NCI-H2081 (cell line): ENCODE measurements at places on chromosomes 11 and 22.

DNA sequence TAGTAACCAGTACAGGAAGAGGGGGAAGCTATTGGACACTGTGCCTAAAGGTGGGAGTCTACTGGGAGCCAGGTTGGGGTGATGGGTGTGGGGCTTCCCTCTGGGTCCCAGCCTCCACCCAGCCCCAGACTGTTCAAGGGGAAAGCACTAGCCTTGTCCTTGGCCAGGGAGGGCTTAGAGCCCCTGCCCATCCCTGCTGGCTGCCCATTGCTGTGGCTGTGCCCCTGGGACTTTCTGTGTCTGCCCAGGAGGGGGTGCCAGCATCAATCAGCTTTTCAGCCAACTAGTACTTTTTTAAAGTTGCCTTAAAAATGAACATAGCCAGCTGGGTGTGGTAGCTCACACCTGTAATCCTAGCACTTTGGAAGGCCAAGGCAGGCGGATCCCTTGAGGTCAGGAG is 19.9 kb downstream of the INCENP start:
- DNase-seq, result no peak

DNA sequence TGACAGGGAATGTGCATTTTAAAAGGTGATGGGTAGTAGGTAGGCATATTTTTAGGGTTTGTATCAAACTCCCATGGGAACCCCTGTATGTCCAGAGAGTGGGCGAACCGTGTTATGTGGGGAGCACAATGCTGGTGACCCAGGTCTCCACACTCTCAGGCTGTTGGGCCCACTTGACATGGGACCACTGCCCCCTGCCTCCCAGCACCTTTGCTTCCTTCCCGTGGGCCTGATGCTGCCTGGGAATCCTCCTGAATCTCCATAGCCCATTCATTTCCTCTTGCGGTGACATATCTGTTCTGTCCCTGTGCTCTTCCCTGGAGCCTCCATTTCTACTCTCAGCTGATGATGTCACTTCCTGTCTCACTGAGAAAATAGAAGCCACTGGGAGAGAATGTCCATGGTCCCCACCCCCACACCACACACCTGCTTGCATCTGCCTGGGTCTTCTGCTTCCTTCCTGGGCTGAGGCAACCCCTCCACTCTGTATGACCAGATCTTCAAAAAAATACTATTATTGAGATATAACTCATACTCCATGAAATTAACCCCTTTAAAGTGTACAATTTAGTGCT is 55.8 kb upstream of the THY1 start:
- DNase-seq, result no peak

- no peak for DNase-seq
These were observed 115.8 kb downstream of the CSNK2A3 start for GRCh38 chr11:11237070-11237832.

- DNase-seq, result no peak
These were observed at the start of gene CHST1 for GRCh38 chr11:45665206-45665932. CHST1 (minus strand) TSS chr11:45665622; CDS start chr11:45650923, 14,699 bp downstream.

DNA sequence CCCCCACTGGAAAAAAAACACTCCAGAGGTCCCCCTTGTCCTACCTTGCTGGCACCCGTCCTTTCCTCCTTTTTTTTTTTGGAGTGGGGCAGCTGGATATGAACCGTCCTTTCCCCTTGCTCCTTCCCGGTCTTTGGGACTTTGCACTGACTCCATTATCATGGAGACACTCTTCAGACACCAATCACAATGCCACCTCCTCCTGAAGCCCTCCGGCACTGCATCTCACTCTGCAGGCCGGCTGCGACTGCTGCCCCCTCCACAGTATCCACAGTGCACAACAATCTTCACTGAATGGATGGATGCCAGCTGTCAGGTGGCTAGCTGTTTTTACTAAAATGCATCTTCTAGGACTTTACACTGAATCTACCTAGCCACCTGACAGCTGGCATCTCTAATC is 12.7 kb upstream of the RGL4 start:
- DNase-seq, result no peak

DNA sequence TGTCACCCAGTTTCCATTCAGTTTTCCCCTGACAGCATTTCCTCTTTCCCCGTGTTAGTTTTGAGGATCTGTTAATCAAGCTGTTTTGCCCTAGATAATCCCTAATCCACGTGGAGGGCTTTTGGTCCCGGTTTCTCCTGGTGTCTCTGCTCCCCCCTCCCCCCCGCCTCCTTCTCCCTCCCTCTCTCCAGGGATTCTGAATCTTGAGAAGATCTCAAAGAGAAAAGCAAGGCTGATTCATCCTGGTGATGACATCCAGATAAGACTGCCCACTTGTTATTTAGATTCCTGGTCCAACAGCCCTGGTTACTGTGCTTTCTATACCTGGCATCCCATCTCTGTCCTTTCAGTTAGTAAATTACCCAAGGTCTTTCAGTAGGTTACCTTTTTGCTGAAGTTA is 59.4 kb downstream of the KCNA4 start:
- no peak for DNase-seq

DNA sequence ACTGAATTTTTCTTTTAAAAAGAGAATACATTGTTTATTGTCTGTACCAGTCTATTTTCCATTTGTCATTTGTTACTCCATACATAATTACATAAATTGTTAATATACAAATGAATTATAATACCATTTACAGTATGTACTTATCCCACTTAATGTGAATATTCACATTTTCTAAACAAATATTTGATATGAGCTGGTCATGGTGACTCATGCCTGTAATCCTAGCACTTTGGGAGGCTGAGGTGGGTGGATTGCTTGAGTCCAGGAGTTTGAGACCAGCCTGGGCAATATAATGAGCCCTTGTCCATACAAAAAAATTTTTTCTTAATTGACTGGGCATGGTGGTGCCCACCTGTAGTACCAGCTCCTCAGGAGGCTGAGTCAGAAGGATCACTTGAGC is 6.8 kb downstream of the SC5D start:
- no peak for DNase-seq

GRCh38 chr11:692824-693414 is 2.1 kb downstream of the DEAF1 start:
- no peak for DNase-seq

DNA sequence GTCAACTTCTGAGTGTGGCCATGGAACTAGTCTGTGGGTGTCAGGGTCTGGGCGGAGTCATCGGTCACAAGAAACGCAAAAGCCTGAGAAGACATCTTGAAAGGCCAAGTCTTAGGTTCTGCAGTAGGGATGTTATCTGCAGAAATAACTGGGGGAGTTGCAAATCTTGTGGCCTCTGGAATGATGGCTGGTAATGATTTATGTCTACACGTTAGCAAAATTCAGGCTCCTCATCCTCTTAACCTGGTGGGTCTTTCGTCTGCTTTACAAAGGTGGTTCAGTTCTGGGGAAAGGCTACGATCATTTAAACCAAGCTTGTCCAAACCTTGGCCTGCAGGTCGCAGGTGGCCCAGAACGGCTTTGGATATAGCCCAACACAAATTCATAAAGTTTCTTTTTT is 7.4 kb upstream of the CYB5R3 start:
- no peak for DNase-seq

DNA sequence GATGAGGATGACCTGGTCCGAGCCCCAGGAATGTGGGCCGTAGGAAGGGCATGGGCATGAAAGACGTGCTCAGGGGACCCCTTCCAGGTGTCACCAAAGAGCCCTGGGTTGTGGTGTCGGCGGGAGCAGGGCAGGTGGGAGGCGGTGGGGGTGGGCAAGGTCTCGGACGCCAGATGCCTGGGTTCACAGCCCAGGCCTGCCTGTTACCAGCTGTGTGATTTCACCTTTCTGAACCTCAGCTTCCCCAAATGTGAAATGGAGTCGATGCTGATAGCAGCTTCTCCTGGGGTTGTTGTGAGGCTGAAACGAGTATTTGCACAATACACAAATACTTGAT is 42.9 kb upstream of the MYEOV start:
- no peak for DNase-seq

DNA sequence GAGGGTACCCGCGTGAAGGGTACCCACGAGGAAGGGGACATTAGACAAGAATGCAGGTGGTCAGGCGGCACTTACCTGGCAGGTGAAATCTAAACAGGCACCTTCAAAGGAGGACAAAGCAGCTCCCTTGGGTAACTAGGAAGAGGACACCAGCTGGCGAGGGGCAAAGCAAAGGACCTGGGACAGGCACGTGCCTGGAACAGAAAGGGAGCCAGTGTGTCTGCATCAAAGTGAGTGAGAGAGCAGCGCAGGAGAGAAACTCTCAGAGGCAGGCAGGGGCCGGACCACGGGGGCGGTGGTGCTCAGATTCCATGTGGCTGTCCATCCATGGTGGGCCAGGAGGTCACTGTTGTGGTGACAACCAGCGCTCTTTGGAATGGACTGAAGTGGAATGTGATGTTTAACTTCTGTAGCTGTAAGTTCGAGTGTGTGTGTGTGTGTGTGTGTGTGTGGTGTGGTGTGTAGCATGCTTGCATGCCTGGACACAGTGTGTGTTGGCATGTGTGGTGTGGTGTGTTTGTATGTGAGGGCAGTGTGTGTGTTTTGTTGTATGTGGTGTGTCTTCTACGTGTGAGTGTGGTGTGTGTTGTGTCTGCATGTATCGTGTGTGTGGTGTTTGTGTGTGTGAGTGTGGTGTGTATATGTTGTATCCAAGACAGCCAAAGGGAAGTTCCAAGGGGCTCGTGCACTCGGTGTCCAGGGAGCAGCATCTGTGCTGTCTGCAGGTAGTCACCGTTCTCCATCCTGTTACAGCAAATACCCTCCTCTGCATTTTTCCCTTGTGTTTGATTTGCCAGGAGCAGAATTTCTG is 86.4 kb downstream of the CDKN1C start:
- DNase-seq, result no peak
